ENCODE measurements at places on chromosomes 4 and X.

- no peak overlapping the region for H3K4me3 ChIP-seq
- no peak overlapping the region for H3K27ac ChIP-seq
- no peak for DNase-seq
- no peaks in the 10 kb centered on the region for H3K4me1 ChIP-seq
Observed at GRCh38 chr4:85260064-85260463, 214.9 kb upstream of the ARHGAP24 start.

GRCh38 chr4:187965726-187966125, 29.8 kb upstream of the ZFP42 start:
- DNase-seq = peak; percentile 69
- no peak overlapping the region for H3K4me3 ChIP-seq
- H3K4me1 ChIP-seq = peaks cover 17% of the 10 kb centered on the region
- H3K27me3 ChIP-seq = no peaks in the 10 kb centered on the region

DNA sequence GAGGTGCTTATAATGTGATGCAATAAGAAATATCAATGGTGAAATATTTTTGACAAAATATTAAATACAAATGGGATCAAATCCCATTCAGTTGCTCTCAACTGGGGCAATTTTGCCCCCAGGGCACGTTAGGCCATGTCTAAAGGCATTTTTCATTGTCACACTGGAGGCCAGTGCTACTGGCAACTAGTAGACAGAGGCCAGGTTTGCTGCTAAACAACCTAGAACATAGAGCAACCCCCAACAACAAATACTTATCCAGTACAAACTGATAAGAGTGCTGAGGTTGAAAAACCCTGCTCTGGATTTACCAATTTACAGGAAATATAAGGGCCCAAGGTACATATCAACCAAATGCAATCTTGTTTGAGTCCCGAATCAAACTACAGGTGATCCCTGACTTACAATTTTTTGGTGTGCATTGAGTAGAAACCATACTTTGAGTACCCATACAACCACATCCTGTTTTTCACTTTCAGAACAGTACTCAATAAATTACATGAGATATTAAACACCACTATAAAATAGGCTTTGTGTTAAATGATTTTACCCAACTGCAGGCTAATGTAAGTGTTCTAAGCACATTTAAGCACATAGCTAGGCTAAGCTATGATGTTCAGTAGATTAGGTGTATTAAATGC, 237.5 kb downstream of the HNRNPD start:
- DNase-seq = no peak
- no peaks in the 10 kb centered on the region for H3K36me3 ChIP-seq
- H3K4me3 ChIP-seq = no peak overlapping the region

DNA sequence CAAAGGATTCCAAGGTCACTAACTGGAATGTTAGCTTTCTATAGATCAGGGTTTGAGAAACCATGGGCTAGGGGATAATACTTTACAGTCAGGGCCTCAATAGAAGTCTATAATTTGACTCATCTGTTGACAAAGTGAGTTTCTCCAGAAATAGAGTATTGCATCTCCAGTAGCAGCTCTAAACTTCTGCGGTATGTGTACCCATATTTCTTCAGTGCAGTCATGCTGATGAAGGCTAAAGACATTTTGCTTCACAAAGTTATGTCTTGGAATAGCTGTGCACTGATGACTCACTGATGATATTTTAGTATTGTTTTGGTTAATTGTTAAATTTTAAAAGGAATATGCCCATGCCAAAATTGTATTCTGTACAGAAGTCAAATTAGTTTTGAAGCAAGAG, 464.9 kb upstream of the AMOT start:
- H3K4me3 ChIP-seq = no peak overlapping the region
- H3K27ac ChIP-seq = no peak overlapping the region
